Stimulated activated CD8-positive, alpha-beta memory T cell treated with anti-CD3 and anti-CD28 coated beads, Interleukin-4, amount 100 ng/mL, for 4 hours (primary cell): ENCODE measurements at places on chromosomes 11 and 22.

- DNase-seq: no peak
Observed at GRCh38 chr11:72739240-72740059, 12.8 kb downstream of the ARAP1 start.

DNA sequence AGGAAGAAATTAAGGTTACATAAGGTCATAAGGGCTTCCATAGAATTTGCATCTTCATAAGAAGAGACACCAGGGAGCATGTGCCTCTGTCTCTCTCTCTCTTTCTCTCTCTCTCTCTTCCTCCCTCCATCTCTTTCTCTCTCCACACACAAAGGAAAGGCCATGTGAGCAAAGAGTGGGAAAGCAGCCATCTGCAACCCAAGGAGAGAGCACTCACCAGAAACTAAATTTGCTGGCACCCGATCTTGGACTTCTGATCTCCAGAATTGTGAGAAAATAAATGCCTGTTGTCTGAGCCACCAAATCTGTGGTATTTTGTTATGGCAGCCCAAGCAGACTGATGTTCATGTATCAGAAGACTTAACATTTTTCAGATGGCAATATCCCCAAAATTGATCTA lies 6.4 kb upstream of the KRTAP5-10 start:
- no peak for DNase-seq

DNA sequence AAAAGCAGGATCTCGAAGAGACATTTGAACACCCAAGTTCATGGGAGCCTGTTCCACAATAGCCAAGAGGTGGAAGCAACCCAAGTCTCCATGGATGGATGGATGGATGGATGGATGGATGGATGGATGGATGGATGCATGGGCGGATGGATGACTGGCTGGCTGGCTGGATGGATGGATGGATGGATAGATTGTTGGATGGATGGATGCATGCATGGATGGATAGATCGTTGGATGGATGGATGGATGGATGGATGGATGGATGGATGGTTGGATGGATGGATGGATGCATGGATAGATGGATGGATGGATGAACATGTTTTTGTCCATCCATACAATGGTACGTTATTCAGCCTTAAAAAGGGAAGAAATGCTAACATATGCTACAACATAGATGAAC lies 603.4 kb downstream of the BRD1 start:
- no peak for DNase-seq

GRCh38 chr22:30426388-30427353 lies 1.1 kb downstream of the MTFP1 start:
- DNase-seq: peak; percentile 76

GRCh38 chr11:86551288-86552092 lies 120.9 kb downstream of the ME3 start:
- no peak for DNase-seq

GRCh38 chr22:46905415-46905814 lies 143.0 kb downstream of the TBC1D22A start:
- no peak for DNase-seq

GRCh38 chr11:90241414-90241813 lies 18.6 kb upstream of the CHORDC1 start:
- DNase-seq: no peak

DNA sequence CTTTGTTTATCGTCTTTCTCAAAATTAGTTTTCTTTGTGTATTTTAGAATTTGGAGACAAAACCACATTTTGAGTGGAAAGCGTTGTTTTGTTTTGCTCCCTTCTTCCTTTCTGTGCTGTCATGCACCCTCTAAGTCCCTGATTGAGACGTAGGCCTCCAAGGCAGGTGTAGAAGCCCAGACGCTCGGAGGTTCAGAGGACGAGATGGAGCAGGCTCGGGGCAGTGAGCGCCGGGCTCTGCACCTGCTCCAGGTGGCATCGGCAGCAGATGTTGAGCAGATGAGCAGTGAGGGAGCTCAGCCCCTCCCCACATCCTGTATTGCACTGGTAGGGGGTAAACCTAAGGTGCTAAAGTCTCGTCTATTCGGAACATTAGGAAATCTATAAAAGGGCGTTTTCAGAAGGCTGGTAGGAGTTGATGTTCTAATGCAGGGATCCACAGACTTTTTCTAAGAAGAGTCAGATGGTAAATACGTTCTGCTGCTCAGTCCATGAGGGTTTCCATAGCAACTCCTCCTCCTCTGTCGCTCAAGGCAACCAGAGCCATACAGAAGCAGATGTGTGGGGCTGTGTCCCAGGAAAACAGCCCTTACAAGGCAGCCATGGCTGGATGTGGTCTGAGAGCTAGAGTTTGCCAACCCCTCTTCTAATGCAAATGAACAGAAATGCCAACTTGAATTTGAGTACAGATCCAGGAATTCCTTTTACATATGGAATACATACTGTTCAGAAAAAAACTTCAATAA lies 724.2 kb downstream of the BRD1 start:
- no peak for DNase-seq

- DNase-seq: no peak
Observed at GRCh38 chr11:125076378-125076945, 13.4 kb downstream of the SLC37A2 start.
